ENCODE measurements at places on chromosomes 1 and 21. TPM values are rescaled to one million over a fixed set of nuclear protein-coding genes. Genes with fewer than 3 reads are reported as not detected.

CAMK2N1 gene
- total RNA-seq: 1.7 TPM

PGLYRP4 gene
- not detected for total RNA-seq

RGS1 gene
- total RNA-seq: 3.0 TPM

IL20 gene
- total RNA-seq: not detected

S100A7A gene
- total RNA-seq: not detected

SLC26A9 gene
- total RNA-seq: 0.04 TPM

RGS13 gene
- total RNA-seq: 0.89 TPM

Data from muscle of leg (tissue), 16 donors.